ENCODE measurements at places on chromosomes 1 and 21. TPM values are rescaled to one million over a fixed set of nuclear protein-coding genes. Genes with fewer than 3 reads are reported as not detected.

DNA sequence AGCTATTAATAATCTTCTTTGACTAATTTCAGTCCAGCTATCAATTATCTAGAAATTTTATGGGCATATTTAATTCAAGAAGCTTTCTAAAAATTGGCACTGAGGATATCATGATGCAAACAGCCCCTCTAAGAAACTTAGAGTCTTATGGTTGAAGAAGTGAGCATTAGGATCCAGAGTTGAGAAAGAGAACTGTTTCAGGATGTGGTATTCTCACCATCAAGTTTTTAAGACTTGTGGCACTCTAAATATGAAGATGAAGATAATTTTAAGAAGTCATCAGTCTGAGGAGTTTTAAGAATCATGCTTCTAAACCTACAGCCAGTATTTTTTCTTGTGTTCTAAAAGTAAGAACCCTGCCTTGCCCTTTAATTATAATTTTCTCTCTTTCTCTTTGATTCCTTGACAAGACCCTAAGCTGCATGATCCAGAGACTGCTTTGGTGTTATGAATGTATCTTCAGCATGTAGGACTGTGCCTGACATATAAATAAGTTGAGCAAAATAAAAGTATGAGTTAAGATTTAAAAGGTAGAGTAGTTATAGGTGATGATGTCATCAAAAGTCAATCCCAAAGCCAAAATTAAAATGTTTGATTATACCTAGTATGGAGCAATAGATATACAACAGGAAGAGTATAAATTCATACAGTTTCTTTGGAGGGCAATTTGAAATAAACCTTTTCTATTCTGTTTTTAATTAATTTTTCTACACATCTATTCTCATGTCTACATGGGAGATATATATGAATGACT lies 39.1 kb downstream of the RPS6KC1 start:
- no peak for DNase-seq

DNA sequence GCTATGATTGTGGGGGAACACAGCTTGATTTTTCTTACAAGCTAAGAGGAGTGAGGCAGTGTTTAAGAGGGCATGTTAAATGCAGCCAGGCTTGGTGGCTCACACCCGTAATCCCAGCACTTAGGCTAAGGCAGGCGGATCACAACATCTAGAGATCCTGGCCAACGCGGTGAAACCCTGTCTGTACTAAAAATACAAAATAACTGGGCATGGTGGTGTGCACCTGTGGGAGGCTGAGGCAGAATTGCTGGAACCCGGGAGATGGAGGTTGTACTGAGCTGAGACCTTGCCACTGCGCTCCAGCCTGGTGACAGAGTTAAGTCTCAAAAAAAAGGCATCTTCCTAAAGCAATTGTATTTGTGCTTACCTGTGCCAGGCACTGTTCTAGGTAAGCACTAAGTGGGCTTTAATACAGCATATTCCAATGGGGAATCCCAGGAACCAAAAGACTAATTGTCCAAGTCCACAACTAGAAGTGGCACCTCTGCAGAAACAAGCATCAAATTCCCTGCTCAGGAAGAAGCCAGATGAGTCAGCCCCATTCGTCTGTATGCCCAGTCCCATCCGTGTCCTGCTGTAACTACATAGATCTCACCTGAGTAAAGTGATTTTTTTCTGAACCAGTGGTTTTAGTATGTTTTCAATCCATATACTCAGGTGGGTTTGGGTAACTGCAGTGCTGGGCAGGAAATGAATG lies 4.6 kb downstream of the RCC1 start:
- DNase-seq, result no peak

GRCh38 chr1:156412653-156413321 lies 43.8 kb downstream of the RHBG start:
- DNase-seq, result no peak

- no peak for DNase-seq
Measured at GRCh38 chr1:219682788-219683187, 69.9 kb upstream of the ZC3H11B start.

DNA sequence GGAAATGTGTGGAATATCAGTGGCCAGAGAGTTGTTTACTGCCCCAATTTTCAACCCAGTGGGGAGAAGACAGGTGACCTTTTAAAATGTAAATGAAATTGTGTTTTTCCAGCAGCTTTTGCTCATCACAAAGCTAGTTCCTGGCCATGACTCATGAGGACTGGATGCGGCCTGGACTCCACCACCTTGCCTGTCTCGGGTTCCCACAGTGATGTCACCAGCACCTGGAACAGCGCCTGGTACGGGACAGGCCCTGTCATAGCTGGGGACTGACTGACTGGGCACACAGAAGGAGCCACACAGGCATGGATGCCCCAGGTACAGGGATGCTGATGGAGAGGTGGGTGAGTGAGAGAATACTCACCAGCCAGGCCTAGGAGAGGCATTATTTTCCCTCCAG lies 277.1 kb downstream of the AJAP1 start:
- DNase-seq, result no peak

- no peak for DNase-seq
Measured at GRCh38 chr21:15732290-15732995, 2.7 kb downstream of the USP25 start.

DNA sequence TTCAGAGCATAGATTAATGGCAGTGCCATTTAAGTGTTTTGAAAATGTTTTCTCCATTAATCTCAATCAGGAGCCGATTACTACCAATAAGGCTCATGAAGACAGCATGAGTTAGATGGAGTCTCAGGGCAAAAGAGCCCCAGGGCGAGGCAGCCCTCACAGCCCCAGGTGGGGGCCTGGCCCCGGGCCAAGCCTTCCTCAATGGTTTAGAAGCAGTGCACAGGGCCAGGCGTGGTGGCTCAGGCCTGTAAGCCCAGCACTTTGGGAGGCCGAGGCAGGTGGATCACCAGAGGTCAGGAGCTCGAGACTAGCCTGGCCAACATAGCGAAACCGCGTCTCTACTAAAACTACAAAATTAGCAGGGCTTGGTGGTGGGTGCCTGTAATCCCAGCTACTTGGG lies 348.1 kb upstream of the VAMP3 start:
- DNase-seq, result no peak

FCRL2 gene
- 2.7 TPM for total RNA-seq

RPL11 gene
- total RNA-seq, result 2,067 TPM

ERRFI1 gene
- total RNA-seq, result 2.1 TPM

NPHS2 gene
- not detected for total RNA-seq

Measured in naive thymus-derived CD8-positive, alpha-beta T cell (primary cell).